Renal pelvis (tissue), 12 donors: ENCODE measurements at places on chromosomes 4 and X. TPM values are rescaled to one million over a fixed set of nuclear protein-coding genes. Genes with fewer than 3 reads are reported as not detected.

DNA sequence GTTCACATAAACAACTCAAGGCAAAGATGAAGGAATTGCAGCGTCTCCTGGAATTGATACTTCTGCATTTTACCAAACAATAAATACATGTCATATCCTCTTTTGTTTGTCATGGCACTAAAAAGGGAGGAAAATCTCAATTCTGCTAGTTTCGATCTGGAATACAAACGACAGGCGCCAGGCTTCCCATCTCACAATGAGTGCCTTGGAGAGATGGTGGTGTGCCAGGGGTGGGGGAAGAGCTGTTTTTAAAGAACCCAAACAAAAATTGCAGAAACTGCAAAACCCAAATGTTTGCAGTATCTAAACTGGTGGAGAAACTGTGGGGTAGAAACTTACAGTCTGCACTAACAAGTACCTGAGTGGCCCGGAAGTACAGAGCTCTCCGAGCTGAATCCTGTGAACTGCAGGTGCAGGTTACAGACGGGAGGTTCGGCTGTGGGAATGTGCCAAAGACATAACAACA is 53.0 kb upstream of the KLF3 start:
- no peak for DNase-seq

- DNase-seq, result no peak
Observed at GRCh38 chr4:152415980-152416379, 119.9 kb downstream of the FBXW7 start.

GRCh38 chr4:26766141-26766540 is 94.5 kb upstream of the STIM2 start:
- DNase-seq, result no peak

DNA sequence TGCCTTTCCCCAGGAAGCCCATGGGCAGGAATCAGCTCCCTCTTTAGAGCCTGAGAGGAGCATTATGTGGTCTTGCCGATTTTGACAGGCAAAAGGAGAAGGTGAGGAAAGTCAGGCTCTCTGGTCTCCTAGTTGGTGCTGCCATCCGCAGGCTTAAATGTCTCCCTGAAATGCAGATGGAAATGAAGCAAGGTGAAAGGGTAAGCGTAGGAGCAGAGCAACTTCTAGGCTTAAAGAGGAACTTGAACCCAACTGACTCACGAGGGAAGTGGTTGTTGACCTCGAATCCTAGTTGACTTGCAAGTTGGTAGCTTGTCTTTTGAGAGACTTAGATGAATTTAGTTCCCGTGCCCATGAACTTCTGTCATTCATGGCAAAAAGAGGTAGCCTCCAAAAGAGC is 205.9 kb downstream of the PTTG2 start:
- no peak for DNase-seq

GRCh38 chr4:121741751-121742150 is 23.2 kb downstream of the SMIM43 start:
- DNase-seq, result no peak

DNA sequence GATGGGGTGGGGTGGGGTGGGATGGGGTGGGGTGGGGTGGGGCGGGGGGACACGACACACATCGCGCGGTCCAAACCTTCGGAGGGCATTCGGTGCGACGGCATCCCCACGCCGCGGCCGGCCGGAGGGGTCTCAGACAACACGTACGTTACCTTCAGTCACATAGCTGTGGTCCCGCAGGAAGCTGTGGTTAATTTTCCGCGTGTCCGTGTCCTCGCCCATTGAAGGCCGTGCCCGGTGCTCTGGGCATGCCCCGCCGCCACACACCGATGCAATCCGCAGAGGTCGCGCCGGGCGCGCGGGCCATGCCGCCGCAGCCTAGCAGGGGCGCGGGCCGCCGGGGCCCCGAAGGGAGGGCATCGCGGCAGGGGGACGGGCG is 417 bp downstream of the PPP2R2C start:
- no peak for DNase-seq

- DNase-seq, result no peak
Observed at GRCh38 chrX:6661736-6662135, 126.8 kb upstream of the VCX3A start.

DNA sequence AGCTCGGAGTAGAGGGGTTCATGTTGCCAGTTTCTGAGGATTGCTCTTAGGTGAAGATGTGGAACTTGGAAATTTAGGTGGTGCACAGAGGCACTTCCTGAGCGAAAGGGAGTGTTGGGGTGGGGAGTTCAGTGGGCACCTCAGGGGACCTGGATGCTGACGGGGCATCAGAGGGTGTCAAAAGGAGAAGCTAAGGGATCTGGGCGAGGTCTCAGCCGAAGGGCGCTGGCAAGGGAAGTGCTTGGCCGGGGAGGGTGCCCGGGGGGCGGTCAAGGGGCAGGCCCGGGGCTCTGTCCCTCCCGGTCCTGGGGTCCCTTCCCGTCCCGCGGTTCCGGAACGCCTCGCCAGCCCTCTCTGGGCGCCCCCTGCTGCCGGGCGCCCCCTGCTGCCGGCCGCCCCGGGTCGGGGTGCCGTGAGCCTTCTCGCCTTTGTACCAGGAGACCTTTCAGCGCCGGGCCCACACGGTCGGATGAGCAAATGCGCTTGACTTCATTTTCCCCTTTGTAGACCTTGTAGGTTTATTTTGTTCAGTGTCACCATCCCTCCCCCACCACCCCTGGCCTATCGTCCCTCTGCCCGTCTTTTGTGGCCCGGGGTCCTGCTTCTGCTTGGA is 3.0 kb upstream of the PHOX2B start:
- no peak for DNase-seq

- no peak for DNase-seq
Observed at GRCh38 chr4:8834681-8835220, 36.9 kb downstream of the HMX1 start.

DNA sequence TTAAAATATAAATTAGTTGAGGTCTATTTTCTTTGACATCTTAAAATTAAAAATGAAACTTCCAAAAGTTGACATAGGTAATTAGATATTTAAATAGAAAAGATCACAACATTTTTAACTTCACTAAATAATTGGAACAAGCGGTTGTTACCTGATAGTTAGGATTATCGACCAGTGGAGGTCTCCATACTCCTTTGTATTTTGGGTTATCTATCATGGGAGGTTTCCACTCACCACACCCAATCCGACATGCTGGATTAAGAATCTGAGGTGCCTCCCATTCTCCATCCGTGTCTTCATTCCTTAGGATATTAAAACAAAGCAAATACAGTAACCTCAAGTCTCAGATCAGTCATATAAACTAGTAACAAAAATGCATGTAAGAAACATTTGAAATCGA is 22.2 kb downstream of the SCOC start:
- DNase-seq, result no peak

GRCh38 chr4:87511500-87511899 is 17.7 kb downstream of the SPARCL1 start:
- DNase-seq, result no peak

- no peak for DNase-seq
Observed at GRCh38 chr4:91963486-91963885, 340.3 kb upstream of the GRID2 start.

DNA sequence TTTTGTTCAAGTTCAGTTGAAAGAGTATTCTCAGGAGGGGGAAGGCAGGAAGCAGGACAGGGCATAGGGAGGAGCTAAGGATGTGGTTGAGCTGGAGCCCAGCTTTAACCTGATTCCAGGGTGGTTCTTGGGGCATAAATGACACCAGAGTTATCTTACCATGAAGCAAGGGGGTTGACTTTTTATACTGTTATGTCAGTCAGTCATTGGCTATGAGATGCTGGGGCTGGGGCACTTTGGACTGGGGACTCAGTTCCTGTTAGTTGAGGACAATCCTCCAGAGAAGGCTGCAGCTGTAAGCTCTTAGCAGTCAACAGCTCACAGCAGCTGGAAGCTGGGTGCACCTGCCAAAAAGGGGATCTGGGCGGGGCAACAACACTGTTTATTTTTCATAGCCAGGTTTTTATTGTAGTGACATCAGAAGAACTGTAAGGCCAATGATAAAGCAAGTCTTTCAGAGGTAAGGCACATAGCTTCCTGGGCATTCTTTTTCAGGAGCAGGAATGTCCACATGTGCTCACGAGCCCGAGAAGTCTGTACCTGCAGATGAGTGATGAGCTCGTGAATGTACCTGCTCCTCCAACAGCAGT is 78.5 kb downstream of the MID1IP1 start:
- no peak for DNase-seq

DNA sequence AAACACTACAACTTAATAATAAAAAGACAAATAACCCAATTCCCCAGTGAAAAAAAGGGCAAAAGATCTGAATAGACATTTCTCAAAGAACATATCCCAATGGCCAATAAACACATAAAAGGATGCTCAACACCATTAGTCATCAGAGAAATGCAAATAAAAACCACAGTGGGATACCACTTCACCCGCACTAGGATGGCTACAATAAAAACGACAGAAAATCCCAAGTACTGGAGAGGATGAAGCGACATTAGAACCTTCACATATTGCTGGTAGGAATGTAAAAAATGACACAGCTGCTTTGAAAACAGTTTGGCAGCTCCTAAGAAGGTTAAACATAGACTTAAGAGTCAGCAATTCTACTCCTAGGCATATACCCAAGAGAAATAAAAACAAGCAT is 140.6 kb upstream of the ARX start:
- DNase-seq, result no peak

- no peak for DNase-seq
Observed at GRCh38 chr4:25760518-25761157, 102.2 kb downstream of the SEL1L3 start.

DNA sequence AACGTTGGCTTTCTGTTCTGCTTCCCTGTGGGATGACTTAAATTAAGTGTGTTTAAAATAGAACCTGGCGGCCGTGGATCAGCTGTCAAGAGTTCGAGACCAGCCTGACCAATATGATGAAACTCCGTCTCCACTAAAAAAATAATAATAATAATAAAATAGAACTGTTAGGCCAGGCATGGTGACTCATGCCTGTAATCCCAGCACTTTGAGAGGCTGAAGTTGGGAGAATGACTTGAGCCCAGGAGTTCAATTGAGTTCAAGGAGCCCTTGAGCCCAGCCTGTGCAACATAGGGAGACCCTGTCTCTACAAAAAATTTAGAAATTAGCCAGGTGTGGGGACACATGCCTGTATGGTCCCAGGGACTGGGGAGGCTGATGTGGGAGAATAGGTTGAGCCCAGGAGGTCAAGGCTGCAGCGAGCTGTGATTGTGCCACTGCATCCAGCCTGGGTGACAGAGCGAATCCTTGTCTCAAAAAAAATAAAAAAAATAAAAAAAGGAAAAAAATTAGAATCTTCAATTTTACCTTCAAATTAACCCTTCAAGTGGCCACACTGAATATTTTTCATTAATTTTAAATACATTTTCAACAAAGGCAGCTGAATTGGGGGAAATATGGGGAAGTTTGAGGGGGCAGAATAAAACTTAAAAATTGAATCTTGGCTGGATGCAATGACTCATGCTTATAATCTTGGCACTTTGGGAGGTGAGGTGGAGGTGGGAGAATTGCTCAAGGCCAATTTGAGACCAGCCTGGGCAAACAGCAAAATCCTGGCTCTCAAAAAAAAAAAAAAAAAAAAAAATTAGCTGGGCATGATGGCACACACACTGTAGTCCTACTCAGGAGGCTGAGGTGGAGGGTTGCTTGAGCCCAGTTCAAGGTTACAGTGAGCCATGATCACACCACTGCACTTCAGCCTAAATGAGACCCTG is 31.8 kb upstream of the HSD17B13 start:
- DNase-seq, result no peak

- no peak for DNase-seq
Observed at GRCh38 chr4:170464614-170465197, 374.9 kb upstream of the AADAT start.

DNA sequence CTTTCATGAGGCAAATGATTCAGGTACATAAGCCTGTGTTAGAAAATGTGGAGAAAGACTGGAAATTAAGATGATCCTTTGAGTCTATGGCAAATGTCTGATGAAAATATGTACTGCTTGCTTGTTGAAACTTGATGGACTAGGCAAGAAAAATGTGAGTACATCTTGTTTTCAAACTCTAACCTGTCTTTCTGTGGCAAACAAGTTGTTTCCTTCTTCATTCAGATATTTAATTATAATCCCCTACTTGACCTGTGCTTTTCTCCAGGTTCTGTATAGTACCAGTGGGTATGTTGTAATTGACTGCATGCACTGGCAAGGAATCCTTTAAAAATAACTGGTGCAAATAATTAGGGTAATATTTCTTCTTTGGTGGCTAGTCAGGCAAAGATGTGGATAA is 136.7 kb downstream of the ARHGAP24 start:
- DNase-seq, result no peak

GRCh38 chr4:89590128-89590527 is 246.8 kb downstream of the SNCA start:
- no peak for DNase-seq

DNA sequence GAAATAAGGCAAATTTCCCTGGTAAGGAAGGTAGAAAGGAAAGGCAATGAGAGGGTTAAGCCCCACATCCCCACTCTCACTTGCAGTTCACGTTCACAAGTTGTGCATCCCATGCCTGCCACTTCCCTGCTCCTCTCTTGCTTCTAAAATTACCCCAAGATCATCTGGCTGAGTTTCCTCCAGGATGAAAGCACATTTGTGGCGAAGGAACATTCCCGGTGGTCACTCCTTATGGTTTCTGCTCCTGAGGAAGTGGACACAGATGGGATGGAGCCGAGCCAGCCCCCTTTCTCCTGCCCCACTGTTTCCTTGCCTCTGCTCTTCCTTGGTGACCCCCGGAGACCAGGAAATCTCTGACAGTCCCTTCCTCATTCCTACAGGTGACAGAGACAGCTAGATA is 37.5 kb downstream of the SPINK2 start:
- DNase-seq, result no peak

- no peak for DNase-seq
Observed at GRCh38 chr4:140315970-140316369, 57.5 kb upstream of the SCOC start.

DNA sequence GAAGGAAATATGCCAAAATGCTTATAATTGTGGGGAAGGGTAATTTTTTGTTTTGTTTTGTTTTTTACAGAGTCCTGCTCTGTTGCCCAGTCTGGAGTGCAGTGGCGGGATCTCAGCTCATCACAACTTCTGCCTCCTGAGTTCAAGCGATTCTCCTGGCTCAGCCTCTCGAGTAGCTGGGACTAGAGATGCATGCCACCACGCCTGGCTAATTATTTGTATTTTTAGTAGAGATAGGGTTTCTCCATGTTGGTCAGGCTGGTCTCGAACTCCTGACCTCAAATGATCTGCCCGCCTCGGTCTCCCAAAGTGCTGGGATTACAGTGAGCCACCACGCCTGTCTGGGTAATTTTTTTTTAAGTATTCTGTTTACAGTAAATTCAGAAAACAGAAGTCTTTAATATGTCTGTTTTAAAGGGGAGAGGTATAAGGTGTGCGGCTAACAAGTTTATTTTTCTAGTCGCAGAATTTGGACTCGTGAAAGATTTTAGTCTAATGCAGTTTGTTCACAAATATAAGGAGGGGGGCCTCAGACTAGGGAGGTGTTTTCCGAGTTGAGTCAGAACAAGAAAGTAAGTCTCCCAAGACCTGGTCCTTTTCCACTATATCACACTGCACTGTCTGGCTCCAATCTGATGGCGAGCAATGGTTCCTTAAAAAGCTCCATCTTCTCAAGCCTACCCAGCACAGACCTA is 1.5 kb downstream of the ACSL1 start:
- no peak for DNase-seq

Gene TEX13D
- polyA plus RNA-seq, result not detected

Gene TMPRSS11A
- polyA plus RNA-seq, result not detected

Gene AVPR2
- 2.4 TPM for polyA plus RNA-seq

Gene ITIH6
- 0.03 TPM for polyA plus RNA-seq

Gene GAGE12J
- polyA plus RNA-seq, result not detected

Gene C4orf51
- polyA plus RNA-seq, result not detected

Gene GSTCD
- polyA plus RNA-seq, result 19.9 TPM

Gene ZFP92
- 0.87 TPM for polyA plus RNA-seq

Gene EGF
- 4.6 TPM for polyA plus RNA-seq

Gene ZNF41
- polyA plus RNA-seq, result 13.0 TPM

Gene SLC16A2
- 31.1 TPM for polyA plus RNA-seq

Gene PDGFRA
- polyA plus RNA-seq, result 140 TPM

Gene DUSP21
- polyA plus RNA-seq, result not detected

Gene SULT1E1
- 413 TPM for polyA plus RNA-seq

Gene CXCL6
- 0.04 TPM for polyA plus RNA-seq

Gene DCAF4L1
- 0.17 TPM for polyA plus RNA-seq
